ENCODE measurements at places on chromosomes 16 and 17.

GRCh38 chr17:73142872-73143381 lies 21.9 kb upstream of the SSTR2 start:
- no peak for DNase-seq

- DNase-seq, result no peak
These were observed 87.3 kb upstream of the NACA2 start for GRCh38 chr17:61678339-61678738.

DNA sequence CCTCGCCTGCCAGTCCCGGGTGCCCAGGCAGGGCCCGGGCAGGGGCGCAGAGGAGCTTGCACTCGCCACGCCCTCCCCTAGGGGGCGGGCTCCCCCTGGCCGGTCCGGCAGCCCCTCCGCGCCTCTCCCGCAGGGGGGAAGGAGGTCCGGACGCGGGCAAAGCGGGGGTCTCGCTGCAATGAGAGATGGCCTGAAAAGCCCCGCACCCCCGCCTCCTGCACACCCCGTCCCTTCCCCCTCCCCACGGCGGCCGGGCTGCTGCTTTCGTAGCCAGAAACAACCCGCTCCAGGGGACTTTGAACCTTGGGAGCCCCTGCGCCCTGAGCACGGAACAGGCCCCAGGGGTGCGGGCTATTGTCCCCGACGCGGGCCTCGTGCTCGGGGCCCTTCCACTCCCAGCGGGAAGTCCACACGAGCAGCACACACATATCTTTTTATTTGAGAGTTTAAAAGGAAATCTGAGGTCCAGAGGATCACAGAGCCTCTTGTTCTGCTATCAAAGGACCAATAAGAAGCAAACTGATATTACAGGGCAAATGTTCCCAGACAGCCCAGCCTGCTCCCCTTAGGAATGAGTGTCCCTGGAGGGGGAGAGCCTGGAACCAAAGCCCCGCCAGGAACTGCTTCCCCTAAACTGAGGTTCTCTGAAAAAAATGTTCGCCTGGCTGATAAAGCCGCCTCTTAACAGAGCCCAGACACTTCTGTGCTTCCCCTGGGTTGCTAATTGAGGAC lies 5.8 kb upstream of the CBX4 start:
- no peak for DNase-seq

DNA sequence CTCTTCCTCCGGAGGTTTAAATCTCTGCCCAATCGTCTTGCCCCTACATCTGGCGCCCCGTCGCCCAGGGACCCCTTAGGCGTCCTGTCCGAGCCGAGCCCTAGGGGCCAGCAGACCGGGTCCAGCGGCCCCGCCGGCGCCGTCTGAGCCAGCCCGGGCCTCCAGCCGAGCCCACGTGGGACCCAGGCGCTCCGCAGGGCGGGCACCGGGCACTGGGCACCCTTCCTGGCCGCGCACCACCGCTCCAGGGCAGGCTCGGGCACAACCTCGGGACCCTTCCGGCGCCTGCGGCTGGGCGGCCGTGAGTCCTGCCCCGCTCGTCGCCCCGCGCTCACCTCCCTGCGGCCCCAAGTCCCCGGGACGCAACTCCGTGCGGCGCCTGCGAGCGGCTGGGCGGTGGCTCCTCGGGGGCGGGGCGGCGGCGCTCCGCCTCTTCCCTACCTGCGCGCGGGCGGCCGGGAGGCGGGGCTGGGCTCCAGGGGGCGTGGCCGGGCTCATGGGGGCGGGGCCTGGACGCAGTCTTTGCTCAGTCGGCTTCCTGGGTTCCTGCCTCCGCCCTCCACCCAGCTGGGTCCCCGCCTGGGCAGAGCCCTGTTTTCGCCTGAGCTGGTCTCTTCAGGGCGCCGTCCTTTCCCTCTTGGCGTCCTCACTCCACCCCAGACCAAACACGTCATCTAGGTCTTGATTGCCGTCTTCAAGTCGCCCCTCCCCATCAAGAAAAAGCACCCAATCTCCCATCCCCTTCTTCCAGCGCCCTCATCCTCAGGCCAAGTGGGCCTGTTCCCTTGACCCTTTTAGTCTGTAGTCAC lies at the start of gene RHBDF2:
Gene RHBDF2, minus strand, starts transcription at position 406 of the 809 bp plus-strand sequence. CDS start 19,899 bp downstream, outside the sequence.
- DNase-seq, result peak; percentile 91

GRCh38 chr16:49858200-49859124 lies 2.5 kb upstream of the ZNF423 start:
- DNase-seq, result peak; percentile 48

GRCh38 chr17:41625602-41626001 lies 1.2 kb upstream of the KRT17 start:
- DNase-seq, result no peak

- no peak for DNase-seq
These were observed 180.9 kb downstream of the AIPL1 start for GRCh38 chr17:6254036-6254435.

DNA sequence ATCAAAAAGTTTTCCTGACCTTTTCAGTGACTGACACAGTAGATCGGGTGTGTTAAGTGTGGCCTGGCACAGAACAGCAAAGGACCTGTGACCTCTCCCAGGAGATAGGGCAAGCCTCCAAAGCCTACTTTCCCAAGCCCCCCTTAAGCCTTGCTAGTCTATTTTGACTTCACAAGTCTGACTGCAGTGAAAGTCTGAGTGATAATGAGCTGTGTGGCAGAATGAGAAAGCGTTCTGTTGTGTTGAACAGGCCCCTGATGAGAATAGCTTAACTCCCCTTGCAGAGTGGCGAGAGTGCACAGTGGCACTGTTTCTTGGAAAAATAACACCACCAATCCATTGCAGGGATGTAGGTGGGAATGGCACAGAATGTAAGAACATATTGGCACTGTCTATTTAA lies 32.8 kb downstream of the MMD start:
- no peak for DNase-seq

- no peak for DNase-seq
These were observed 16.2 kb upstream of the CPHXL start for GRCh38 chr16:75742424-75743047.

- no peak for DNase-seq
These were observed at the start of gene SOST for GRCh38 chr17:43758497-43759174. TSS of gene SOST (minus strand) at chr17:43758791. CDS start at chr17:43758741, 50 bp downstream.

DNA sequence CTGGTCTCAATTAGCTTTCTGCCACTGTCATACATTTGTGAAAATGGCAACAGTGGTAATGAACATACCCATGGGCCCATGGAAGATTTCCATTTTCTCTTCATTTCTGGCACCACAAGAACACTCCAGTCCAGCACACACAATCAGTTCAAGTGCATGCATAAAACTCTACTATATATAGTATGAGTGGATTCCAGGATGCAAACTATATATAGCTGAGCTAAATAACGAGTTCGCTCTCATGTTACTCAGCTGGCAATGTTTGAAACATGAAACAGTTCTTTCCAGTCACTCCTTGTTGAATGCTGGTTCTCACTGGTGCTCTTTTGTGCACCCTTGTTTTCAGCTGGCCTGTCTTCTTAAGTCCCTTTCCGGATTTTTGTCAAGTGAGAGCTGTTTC lies 75.2 kb upstream of the DHX40 start:
- DNase-seq, result no peak

- DNase-seq, result no peak
These were observed 74.5 kb upstream of the HSBP1 start for GRCh38 chr16:83733301-83733700.

GRCh38 chr17:76884995-76885893 lies 17.0 kb downstream of the MGAT5B start:
- DNase-seq, result no peak

- DNase-seq, result no peak
These were observed 48.9 kb downstream of the TANGO6 start for GRCh38 chr16:68892214-68892613.

DNA sequence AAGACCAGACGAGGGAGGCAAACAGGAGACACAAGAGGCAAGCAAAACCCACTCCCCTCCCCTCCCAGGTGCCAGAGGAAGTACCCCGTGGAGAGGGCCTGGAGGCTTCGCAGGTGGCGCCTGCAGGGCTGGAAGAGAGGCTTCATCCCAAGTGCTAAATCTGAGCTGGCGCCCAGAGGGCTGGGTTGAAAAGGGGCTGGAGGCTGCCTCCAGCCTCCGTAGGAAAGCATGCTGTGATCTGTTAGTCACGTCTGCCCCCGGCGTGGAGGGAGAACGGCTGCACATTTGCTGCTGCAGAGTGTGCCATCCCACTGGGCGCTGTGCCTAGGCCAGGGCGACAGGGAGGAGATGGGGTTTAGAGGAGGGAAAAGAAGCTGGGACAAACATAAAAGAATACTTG lies 16.9 kb downstream of the RPH3AL start:
- DNase-seq, result no peak

- DNase-seq, result no peak
These were observed 22.4 kb upstream of the USP7 start for GRCh38 chr16:8986111-8986510.

DNA sequence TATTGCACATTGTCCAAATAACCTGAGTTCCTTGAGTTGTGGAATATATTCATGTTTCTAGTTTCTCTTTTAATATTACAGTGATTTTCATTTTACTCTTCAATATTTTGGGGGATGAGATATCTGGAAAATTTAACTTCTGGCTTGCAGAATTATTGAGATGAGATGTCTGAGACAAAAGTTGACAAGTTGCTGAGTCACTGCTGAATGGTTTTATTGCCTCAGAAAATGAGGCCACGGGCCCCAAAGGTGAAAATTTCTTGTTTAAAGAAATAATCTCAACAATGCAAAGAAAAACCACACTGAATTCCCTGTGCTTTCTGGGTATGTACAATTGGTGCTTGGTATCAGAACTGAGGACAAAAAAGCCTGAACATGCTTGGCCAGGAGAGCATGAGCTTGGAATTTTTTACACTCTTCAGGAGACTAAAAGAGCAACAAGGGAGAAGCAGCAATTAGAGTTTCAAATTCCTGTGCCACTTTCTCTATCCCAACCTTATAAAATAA lies 129.2 kb upstream of the TOM1L1 start:
- no peak for DNase-seq

DNA sequence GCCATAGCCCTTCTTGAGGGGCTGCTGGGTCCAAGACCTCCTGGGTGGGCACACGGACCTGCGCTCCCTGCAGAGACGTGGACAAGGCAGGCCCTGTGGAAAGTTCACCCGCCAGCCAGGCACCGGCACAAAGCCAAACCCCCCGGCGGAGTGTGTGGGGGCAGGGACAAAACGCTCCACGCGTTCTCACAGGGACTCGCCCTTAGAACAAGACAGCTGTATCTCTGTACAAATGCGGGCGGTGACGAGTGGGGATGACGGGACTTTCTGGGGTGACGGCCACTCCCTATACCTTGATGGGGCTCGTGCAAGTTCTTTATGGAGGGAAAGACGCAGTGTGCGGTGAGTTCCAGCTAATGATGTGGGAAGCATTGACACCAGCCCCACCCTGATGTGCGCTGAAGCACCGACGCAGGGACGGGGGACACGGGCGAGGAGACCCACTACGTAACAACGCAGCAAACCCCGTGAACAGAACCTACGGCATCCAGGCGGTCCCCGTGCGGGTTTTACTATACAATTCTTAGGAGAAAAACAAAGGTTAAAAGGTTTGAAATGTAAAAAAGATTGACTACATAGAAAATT lies 49.4 kb downstream of the LMF1 start:
- no peak for DNase-seq

- DNase-seq, result no peak
These were observed 19.4 kb downstream of the PRDM7 start for GRCh38 chr16:90057738-90058173.

DNA sequence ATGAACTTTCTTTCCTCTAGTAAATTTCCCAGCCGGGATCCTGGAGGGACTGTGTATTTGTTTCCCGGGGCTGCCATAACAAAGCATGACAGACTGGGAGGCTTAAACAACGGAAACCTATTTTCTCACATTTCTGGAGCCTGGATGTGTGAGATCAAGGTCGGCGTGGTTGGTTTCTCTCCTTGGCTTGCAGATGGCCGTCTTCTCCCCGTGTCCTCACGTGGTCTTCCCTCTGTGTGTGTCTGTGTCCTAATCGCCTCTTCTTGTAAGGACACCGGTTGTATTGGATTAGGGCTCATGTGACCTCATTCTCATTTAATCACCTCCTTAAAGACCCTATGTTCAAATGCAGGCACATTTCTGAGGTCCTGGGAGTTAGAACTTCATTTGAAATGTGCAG lies 22.0 kb upstream of the USP10 start:
- no peak for DNase-seq

DNA sequence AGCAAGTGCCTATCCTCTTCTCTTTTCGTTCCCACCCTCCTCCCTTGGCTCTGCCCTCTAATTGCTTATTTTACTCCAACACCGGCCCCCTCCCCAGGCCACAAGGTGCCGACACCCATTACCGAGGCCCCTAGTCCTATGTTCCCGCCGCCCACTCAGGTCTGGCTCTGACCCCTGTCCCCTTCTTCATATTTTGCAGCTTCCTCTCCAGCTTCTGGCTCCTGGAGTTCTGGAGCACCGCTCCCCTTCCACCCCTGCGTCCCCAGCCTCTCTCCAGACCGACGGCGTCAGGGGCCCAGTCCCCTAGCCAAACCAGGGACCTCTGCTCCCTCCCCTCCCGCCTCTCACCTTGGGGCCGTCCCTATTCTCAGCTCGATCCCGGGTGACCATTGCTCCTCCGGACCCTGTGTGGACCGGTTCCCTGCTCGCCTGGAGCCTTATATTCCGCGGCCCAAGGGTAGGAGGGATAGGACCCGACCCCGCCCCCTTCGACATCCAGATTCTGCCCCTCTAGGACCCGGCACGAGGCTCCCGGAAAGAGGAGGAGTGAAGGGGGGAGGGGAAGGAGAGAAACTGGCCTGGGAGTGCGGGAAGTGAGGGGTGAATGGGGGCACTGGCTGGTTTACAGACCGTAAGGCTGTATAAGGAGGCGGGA lies at the start of gene HES7:
Gene HES7, minus strand, starts transcription at position 412 of the 655 bp plus-strand sequence. Its CDS starts 22 bp downstream, at position 390.
- DNase-seq, result no peak

GRCh38 chr16:50580180-50580798 lies 32.1 kb downstream of the NKD1 start:
- DNase-seq, result no peak

- no peak for DNase-seq
These were observed 1.3 kb downstream of the TTYH2 start for GRCh38 chr17:74214484-74215341.

DNA sequence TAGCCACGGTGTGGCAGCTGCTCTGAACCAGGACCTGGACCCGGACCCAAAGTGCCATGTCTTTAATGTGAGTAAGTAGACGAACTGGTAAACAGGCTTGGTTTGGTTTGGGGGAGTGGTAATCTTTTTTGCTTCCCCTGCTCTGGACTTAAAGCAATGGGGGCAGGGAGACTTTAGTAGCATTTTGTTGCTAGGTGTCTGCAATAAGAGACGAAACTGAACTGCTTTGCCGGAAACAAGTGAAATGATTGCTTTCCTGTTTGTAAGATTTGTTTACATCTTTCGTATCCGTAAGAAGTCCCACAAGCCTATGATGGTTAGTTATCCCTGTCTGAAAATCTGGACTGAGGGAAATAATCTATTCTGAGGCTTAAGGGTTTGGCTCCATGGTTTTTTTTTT lies 21.5 kb downstream of the PRCD start:
- no peak for DNase-seq

- DNase-seq, result no peak
These were observed 110.2 kb upstream of the CPHXL start for GRCh38 chr16:75836347-75837010.

Measured in stimulated activated CD4-positive, alpha-beta T cell treated with anti-CD3 and anti-CD28 coated beads, Interleukin-2, amount 100 ng/mL, for 4 hours (primary cell).